HCEC 1CT (cell line): ENCODE measurements at places on chromosomes 1 and 21.

- DNase-seq, result no peak
Measured at GRCh38 chr21:14876524-14876840, 188.3 kb downstream of the NRIP1 start.

GRCh38 chr1:156804572-156805243 is 11.9 kb downstream of the SH2D2A start:
- DNase-seq, result no peak

- DNase-seq, result no peak
Measured at GRCh38 chr1:8073112-8073855, 47.2 kb upstream of the ERRFI1 start.

- no peak for DNase-seq
Measured at GRCh38 chr1:73947009-73947408, 251.0 kb downstream of the LRRIQ3 start.

- DNase-seq, result no peak
Measured at GRCh38 chr1:156912861-156913808, 7.3 kb upstream of the LRRC71 start.

- DNase-seq, result no peak
Measured at GRCh38 chr21:38488640-38489270, 9.5 kb downstream of the ERG start.

- DNase-seq, result no peak
Measured at GRCh38 chr1:116397728-116398127, 24.7 kb downstream of the ATP1A1 start.

DNA sequence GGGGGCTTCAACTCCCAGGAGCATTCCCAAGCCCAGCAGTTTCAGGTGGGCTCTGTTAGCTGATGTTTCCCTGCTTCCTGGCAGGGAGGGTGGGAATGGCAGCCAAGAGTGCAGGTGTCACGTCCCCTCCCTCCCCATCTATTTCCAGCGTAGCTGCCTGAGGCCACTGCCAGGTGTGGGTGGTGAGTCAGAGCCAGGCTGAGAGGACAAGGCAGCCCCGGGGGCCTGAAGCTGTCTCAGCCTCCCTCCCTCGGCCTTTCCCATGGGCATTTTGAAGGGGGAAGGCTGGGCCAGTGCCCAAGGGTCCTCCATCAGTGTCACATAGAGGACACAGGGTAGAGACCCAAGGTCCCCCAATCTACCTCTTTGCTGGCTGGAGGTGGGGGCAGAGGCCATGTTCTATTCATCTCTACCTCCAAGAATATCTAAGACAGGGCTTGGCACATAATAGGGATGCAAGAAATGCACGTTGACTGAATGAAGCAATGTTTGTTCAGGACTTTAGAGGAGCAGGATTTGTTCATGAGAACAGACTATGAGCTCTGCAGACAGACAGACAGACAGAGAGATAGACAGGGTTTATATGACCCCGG is 34.4 kb upstream of the ID3 start:
- DNase-seq, result no peak

GRCh38 chr1:201296352-201296751 is 13.0 kb downstream of the PKP1 start:
- DNase-seq, result no peak

- DNase-seq, result peak; percentile 53
Measured at GRCh38 chr1:109655615-109656519, at the start of gene GSTM4. GSTM4 (plus strand) TSS chr1:109656099; CDS start chr1:109656390, 291 bp downstream.

- DNase-seq, result no peak
Measured at GRCh38 chr1:94336991-94337390, 81.2 kb upstream of the ABCD3 start.

DNA sequence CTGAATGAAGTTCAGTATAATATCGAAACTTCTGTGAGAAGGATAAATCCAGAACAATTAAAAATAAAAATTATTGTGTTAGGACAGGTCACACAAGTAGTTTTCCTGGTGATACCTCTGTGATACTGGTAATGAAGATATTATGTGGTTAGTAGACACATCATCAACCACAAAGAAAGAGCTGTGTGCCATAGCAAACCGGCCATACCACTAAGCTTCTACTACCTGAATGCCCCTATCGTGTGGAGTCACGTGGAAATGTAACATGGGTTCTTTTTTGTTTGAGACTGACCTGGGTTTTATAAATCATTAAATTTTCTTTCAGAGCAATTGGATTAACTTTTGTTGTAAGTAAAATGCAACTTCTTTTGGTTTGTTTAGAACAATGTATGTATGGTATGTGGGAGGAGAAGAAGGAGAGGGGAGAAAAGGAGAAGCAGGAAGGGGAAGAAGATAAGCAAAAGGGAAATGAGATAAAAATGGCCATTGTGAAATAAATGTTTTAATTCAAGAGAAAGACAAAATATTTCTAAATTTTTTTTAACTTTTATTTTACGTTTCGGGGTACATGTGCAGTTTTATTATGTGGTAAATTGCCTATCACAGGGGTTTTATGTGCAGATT is 58.2 kb upstream of the LRRC8B start:
- DNase-seq, result no peak

- no peak for DNase-seq
Measured at GRCh38 chr1:48356901-48357300, 115.1 kb downstream of the SPATA6 start.

- no peak for DNase-seq
Measured at GRCh38 chr1:172476218-172476811, 32.4 kb upstream of the PIGC start.
